Fibroblast of skin of scalp (primary cell): ENCODE measurements at places on chromosomes 5 and 9.

- no peak for DNase-seq
These were observed 75.0 kb downstream of the TTC39B start for GRCh38 chr9:15231788-15232635.

GRCh38 chr9:23088932-23089364 lies 642.3 kb downstream of the DMRTA1 start:
- no peak for DNase-seq

DNA sequence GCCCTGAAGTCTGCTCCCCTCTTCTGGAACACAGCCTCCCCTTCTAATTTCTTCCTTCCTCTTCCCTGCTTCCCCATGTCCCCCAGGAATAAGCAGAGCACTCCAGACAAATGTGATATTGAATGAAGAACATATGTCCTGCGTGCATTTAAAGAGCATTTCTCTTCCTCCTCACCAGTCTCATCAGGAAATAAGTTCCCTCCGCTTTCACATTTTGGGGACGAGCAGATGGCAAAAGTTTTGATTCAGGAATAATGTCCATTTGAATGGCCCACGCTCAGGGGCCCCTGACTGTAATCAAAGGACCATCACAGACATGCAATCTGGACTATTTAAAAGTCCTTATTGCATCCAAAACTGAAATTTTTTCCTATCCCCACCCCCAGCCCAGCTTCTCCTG lies 316.1 kb downstream of the CDK5RAP2 start:
- no peak for DNase-seq

DNA sequence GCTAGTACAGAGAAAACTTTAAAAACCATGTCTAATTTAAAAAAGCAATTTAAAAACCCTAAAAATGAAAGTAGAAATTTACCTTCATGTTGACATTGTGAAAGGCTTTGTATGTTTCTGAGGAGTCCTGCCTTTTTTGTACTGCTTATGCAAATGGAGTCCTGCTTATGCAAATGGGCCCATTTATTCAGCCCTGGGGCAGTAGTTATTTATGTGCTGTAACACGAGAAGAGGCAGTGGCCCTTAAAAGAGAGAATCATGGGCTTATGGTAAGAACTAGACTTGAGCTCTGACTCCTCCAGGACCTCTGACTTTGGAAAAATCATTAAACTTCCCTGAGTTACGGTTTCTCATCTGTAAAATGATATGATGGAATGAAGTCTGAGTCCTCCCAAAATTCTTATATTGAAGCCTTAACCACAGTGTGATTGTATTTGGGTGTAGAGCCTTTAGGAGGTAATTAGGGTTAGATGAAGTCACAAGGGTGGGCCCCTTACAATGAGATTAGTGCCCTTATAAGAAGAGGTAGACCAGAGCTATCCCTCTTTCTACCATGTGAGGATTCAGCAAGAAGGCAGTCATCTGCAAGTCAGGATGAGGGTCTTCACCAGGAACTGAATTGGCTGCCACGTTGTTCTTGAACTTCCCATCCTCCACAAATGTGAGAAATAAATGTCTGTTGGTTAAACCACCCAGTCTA lies 447.8 kb upstream of the CD180 start:
- DNase-seq = no peak

DNA sequence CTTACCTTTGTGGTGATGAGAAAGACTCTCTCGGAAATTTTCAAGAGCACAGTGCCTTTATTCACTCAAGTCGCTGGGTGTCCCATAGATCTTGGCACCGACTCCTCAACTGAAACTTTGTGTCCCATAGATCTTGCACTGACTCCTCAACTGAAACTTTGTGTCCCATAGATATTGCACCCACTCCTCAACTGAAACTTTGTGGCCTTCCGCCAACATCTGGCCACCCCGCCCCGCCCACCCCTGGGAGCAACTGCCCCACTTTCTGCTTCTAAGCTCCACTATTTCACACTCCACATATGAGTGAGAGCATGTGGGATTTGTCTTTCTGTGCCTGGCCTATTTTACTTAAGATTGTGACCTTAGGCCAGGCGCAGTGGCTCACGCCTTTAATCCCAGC lies 12.7 kb upstream of the EGFL7 start:
- no peak for DNase-seq
